CD4-positive, alpha-beta T cell treated with Interleukin-15 for 1 hour (primary cell): ENCODE measurements at places on chromosomes 2 and 18.

DNA sequence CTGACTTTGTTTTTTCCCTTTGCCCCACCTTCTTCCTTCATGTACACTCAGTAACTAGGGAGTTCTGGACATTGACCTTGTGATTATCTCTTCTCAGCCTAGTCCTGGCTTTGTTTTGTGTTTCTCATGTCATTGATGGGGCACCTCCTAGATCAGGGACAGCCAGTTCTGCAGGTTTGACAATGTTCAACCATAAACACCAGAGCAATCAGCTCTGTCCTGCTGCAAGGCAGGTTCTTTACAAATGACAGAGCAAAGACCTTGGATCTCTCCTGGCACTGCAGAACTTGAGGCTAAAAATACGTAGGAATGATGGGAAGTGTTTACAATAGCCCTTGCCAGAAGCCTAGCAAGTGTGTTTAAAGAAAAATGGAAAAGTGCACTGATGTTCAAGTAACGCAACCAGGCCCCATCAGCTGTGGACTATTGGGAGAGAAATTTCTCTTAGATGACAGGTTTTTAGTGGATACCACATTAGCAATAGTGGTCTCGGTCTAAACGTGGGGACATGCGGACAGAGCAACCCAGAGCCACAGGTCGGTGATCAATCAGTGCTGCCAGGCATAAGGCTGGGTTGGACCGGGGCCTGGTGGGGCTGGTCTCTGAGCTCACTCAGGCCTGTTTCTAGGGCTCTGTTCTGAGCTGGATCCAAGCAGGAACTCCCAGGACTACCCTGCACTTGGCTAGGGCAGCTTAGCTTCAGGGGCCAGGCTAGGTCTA, 76.8 kb downstream of the SOWAHC start:
- DNase-seq, result no peak

- no peak for DNase-seq
Measured at GRCh38 chr18:68735483-68736343, 20.8 kb upstream of the TMX3 start.

DNA sequence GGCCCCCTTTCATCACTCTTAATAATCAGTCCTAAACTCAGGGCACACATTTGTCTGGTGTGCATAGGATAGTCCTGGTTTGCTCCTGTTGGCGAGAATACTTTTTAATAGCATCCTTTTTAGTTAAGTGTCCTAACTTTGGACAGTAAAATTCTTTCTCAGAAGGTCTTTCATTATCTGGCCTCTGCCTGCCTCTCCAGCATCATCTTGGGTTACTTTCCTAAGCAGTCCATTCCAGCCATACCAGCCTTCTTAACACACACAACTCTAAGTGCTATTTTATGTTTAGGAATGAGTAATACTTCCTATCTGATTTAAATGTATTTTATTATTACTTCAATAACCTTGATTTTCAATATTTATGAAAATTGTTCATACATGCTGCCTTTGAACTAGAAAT, 151.0 kb downstream of the ACOXL start:
- DNase-seq, result no peak

- no peak for DNase-seq
Measured at GRCh38 chr2:187117483-187117882, 268.5 kb upstream of the ZSWIM2 start.

DNA sequence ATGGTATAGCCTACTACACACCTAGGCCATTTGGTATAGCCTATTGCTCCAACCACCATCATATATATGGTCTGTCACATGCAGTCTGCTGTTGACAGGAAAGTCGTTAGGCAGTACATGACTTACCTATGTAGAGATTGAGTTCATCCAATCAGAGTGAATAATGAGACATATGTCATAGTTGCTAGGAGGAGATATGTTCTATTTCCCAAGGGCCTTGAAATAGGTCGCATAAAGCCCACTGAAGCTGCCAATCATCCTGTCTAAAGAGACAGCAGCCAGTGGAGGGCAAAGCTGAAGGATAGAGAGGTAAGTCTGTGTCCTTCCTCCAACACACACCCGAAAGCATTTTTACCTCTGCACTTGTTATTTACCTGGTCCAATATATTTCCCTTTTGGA, 263.4 kb downstream of the PTPRM start:
- no peak for DNase-seq

- DNase-seq, result no peak
Measured at GRCh38 chr2:160271171-160272086, 71.4 kb upstream of the ITGB6 start.

DNA sequence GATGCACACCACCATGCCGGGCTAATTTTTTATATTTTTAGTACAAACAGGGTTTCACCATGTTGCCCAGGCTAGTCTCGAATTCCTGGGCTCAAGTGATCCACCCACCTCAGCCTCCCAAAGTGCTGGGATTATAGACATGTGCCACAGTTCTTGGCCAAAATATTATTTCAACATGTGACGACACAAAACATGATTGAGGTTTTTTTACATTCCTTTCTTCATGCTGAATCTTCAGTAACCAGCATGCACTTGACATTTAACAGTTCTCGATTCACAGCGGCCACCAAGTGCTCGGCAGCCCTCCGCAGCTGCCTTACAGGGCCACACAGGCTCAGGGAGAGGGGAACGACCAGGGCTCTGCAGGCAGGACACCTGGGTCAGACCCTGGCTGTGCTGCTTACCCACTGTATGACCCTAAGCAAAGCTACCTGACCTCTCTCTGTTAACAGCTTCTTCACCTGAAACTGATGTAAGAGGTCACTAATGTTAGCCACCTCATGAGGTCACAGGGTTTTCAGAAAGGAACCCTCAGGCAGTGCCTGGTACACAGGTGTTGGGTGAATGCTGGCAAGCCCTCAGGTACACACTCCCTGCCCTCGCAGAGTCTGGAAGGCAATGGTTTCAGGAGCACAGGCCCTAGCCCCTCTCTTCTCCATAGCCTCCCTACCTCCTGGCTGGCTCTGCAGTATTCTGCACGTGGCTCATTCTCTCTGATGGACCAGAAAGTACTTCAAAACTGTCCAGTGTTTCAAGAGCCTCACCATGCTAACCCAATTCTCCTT, 25.7 kb downstream of the TUBB6 start:
- no peak for DNase-seq

- DNase-seq, result no peak
Measured at GRCh38 chr18:38067086-38067485, 501.5 kb upstream of the CELF4 start.

DNA sequence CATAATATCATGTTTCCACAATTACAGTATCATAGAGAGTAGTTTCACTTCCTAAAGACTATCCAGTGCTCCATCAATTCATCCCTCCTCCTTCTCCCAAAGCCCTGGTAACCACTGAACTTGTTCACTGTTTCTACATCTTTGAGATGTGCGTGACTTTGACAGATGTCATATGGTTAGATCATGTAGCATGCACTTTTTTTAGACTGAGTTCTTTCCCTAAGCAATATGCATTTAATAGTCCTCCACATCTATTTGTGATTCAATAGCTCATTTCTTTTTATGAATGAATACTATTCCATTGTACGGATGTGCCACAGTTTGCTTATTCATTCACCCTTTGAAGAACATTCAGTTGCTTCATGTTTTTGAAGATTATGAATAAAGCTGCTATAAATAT, 560.4 kb upstream of the LRRTM4 start:
- no peak for DNase-seq

DNA sequence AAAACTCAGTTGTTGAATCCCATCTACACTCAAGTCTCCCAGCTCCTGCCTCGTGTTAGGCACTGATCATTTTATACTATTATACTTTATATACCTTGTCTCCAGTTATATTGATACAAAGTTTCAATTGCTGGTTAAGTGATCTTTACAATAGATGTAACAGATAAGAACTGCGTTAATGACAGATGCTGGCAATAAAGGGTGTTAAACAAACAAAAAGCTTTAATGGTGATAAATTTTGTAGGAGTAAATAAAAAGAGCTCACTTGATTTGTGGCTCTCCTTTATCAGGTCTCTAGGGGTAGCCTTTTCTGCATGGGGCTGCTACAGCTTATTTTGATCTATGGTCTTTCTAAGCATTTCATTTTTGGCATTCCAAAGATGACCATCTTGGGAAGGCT, 106.9 kb upstream of the GAREM1 start:
- DNase-seq, result no peak

- no peak for DNase-seq
Measured at GRCh38 chr2:230868161-230868946, 3.6 kb downstream of the ITM2C start.

- DNase-seq, result no peak
Measured at GRCh38 chr2:104716061-104716460, 137.9 kb upstream of the POU3F3 start.

DNA sequence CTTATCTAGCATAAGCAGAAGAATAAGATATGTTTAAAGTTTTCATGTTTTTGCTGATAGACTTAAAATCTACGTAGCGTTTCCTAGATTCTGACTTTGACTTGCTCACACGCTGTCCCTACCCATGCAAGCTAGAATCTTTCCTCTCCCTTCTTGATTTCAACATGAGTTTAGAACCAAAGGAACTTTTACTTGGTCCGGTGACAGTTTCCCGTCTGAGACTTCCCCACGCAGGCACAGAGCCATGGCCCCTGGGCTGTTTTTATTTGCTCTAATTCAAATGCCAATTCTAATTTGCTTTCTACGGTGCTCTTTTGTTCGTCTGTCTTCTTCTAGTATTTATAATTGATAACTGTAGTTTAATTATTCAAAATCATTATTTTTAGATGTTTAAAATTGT, 467.7 kb downstream of the PARD3B start:
- no peak for DNase-seq

DNA sequence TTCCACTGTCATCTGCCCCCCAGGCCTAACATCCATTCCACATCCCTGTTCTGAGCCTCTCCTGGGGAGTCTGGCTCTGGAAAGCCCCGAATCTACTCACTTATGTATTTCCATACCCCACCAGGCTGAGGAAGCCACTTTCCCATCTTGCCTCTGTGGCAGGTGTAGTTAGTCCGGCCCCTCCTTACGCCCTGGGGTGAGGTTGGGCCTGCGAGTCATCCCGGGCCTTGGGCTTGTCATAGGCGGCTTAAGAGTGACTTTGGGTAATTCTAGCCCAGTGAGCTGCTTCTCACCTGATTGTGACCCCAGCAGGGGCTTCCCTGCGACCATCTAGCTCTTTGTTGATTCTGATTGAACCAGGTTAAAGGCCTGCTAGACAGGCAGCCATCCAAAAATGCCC, 21.1 kb downstream of the PCARE start:
- DNase-seq, result no peak
